ENCODE measurements at places on chromosomes 1 and 21.

- DNase-seq: no peak
Observed at GRCh38 chr1:153614189-153614900, 1.4 kb upstream of the S100A16 start.

GRCh38 chr21:31045841-31046240 is 7.6 kb upstream of the KRTAP19-8 start:
- no peak for DNase-seq

- DNase-seq: no peak
Observed at GRCh38 chr21:16324630-16325029, 594.8 kb downstream of the USP25 start.

DNA sequence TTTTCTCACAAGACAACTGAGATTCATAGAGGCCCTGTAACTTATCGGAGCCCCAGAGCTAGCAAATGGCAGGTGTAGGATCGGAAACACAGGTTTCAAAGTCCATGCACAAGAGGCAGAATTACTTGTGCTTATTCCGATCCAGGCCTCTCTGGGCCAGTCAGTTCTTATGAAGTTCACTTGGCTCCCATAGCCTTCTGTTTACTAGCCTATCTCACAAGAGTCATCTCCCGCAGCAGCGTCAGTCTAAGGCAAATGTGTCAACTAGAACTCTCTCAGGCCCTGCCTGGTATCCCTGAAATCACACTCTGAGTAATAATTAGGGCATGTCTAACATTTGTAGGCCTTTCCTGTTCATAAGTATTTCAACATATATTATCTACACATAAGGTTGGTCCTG is 43.3 kb downstream of the PHC2 start:
- DNase-seq: no peak

- no peak for DNase-seq
Observed at GRCh38 chr21:15219894-15220293, 155.1 kb upstream of the NRIP1 start.

DNA sequence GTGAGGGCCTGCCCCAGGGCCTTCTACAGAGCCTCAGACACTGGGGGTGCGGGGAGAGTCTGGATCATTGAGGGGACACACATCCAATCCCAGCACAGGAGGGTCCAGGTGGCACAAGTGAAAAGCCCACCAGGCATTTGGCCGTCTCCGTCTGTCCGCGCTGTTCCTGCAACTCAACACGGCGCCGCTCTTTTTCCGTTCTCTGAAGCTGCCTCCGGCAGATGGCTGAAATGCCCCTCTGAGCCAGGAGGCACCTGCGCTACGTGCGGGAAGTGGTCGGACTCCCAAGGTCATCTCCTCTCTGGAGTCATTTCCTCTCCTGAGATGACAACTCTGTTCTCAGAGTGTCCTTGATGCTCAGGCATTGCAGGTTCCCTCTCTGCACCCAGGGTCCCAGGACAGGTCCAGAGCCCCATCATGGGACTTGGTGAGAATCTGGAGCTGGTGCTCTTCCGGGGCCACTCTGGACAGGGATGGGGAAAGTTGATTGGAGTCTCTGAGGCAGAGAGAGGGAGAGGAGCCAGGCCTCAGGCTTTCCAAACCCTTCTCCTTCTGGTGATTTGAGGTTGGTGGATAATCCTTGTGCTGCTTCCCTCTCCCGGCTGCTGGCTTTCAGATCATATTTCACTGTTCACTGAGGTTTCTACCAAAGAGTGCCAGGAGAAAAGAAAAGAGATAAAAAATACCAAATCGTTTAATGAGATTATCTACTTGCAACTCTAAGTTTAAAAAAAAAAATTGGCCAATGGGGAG is 14.0 kb upstream of the MIXL1 start:
- DNase-seq: no peak
